ENCODE measurements at places on chromosomes 3 and 15.

GRCh38 chr3:101036676-101037075 lies 43.5 kb upstream of the ABI3BP start:
- no peak for DNase-seq

GRCh38 chr3:17183951-17184550 lies 299.3 kb downstream of the PLCL2 start:
- DNase-seq = no peak

GRCh38 chr15:99735868-99736267 lies 2.6 kb upstream of the LYSMD4 start:
- DNase-seq = no peak

DNA sequence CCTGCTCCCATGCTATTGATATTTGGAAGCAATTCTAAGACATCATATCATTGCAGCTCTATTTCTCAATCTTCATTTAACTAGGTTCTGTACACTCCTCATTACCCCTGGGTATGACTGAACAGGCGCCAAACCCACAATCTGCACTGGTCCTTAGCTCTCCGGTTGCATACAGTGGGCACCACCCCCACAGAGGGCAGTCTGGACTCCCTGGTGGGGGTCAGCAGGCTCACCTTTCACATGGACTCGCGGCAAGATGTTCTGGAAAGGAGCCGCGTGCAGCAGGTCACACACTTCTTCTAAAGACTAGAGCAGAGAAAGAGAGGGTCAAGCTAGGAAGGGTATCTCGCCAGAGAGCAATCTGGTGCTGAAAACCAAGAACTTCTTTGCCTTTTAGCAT lies 36.5 kb downstream of the NIPA2 start:
- DNase-seq = no peak

DNA sequence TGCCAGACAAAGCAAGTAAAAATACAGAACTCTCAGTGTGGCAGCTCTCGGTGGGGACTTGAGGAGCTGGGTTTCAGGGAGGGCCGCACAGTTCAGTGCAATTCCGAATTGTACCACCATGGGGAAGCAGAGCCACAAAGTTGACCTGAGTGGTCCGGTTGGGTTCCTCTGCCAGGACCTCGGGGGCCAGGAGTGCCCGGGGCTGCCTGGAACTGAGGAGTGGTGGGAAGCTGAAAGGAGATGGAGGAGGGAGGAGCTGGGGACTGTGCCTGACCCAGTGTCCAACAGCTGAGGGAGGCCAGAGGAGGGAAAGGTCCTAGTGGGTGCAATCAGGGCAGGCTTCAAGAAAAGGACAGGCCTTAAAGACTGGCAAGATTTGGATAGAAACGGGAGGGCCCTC lies 32.2 kb upstream of the TRH start:
- peak; percentile 68 for DNase-seq

- no peak for DNase-seq
Measured at GRCh38 chr3:158788446-158788845, 13.4 kb upstream of the MFSD1 start.

All from GDM1 (cell line).